C1 segment of cervical spinal cord (tissue), 14 donors: ENCODE measurements at places on chromosomes 16 and 17.

- no peak for DNase-seq
Measured at GRCh38 chr17:13917634-13918033, 151.7 kb upstream of the COX10 start.

- no peak for DNase-seq
Measured at GRCh38 chr16:57566436-57566835, 24.0 kb downstream of the ADGRG5 start.

- no peak for DNase-seq
Measured at GRCh38 chr16:77383606-77384187, 51.1 kb downstream of the ADAMTS18 start.

GRCh38 chr17:83152227-83152744 is 72.9 kb downstream of the METRNL start:
- DNase-seq, result no peak

DNA sequence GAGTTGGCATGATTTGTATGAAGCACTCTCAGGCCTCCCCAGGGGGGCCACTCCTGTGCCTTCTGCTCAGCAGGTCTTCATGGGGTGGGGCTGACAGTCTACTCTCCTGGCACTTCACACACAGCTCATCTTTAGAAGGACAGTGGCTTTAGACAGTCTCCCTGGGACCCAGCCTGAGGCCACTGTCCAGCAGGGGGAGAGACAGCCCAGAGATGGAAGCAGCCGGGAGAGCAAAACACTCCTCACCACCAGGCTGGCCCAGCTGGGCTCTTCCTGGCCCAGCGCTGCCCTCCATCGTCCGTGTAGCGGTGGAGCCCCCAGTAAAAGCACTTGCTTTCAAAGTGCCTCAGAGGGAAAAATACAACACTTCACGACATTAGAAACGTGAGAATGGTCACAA is 62.0 kb upstream of the CRHR1 start:
- DNase-seq, result peak; percentile 10

DNA sequence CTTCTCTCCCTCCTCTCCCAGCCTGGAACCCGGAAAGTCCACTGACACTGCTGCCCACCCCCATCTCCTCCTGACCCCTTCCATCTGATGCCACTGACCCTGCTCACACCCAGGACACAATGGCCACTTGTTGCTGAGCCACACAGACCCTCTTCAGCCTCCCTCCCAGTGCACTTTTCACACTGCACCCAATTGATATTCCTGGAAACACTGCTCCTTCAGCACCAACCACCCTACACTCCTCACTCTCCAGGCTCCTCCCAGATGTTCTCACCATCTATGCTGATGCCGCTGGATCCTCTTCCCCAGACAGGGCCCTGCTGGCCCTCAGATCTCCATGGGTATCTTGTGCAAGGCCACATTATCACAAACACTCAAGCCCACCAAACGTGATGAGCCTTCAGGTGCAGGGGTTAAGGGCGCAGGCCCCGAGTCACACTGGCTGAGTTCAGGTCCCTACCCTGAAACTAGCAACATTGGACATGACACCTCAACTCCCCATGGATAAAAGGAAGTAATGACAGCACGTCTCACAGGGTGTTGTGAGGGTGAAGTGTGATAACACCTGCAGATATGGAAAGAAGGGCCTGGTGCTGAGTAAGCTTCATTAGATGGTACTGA is 238.1 kb downstream of the ZNF423 start:
- DNase-seq, result no peak

- DNase-seq, result no peak
Measured at GRCh38 chr17:35377068-35377467, 3.6 kb upstream of the SLFN11 start.

- DNase-seq, result no peak
Measured at GRCh38 chr16:3576211-3576610, 992 bp downstream of the NLRC3 start.

DNA sequence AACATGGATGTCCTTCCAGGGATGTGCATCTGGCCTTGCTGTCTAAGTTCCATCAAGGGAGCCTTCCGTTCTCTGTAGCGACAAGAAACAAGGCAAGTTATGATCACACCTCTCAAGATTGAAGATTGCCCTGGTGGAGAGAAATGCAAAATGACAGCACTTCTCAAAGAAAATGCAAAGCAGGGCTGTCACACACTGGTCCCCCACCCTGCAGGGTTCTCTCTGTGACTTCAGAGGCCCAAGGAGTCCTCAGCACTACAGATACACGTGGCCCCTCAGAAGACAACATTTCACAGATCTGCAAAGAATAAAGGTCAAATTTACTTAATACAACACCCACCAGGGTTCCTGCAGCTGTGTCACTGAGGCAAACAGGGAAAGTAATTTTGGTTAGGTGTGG is 60.7 kb upstream of the TEX2 start:
- DNase-seq, result no peak

DNA sequence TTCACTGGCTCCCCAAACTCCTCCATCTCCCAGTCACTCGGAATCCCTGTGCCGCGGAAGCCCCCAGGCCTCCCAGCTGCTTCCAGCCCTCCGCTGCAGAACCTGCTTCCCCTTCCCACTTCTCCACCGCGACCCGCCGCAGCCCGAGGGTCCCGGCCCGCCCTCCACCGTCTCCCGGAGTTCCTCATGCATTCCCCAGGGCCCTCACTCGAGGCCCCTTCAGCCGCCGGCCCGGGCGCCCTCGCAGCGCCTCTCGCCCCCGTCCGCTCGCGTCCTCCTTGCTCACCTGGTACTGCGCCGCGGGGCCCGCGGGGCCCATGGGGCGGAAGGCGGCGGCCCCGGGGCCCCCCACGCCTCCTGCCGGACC is 329 bp downstream of the SMARCD2 start:
- DNase-seq, result peak; percentile 46

- DNase-seq, result no peak
Measured at GRCh38 chr17:49210158-49211029, at the start of the genes ABI3 and GNGT2. ABI3 (plus strand) TSS chr17:49210707; CDS start chr17:49210725, 18 bp downstream. GNGT2 (minus strand) TSS chr17:49210574; CDS start chr17:49207422, 3,152 bp downstream.

DNA sequence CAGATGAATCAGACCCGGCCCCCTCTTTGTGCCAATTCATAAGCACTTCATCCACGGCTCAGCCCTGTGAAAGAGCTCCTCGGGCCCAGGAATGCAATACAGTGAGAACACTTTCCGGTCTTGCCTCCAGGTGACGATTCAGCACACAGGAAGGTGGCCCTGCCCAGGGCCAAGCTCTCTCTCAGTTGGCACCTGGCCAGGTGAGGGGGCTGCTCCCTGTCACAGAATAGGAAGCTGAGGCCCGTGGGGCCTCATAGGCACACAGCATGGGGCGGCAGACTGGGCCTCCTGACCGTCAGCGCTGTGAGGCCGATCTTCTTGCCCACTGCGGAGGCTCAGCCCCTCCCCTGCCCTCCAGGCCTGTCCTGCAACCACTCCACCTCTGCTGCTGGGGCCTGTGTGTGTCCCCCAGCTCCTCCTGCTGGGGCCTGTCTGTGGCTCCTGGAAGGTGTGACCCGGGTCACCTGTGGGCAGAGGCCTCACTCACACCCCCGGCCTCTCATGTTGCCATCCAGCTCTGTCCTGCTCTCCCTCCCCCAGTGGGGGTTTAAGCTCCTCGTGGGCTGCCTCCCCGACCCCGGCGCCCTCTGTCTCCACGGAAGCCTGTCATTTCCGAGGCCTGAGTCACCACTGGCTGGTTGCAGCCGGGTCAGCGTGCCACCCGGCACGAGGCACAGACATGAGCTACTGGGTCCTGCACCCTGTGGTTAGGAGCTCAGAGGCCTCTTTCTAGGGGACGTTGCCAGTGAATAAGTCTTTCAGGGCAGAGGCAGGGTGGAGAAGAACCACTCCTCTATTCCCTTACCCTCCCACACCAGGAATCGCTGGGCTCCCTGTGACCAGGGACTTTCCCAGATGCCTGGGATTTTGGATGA is 114.4 kb downstream of the SEC14L1 start:
- no peak for DNase-seq

DNA sequence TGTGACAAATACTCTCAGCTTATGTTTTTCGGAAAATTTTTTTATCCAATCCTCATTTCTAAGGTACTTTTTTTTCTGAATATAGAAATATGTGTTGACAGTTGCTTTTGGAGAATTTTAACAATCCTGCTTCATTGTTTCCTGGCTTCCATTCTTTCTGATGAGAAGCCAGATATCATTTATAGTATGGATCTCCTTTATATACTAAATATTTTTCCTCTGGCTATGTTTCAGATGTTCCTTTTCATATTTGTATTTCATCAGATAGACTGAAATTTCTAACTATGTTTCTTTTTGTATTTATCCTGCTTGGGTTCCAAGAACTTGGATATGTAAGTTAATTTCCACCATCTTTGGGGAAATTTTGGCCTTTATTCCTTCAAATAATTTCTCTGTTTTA is 138.9 kb upstream of the CDH11 start:
- DNase-seq, result no peak

DNA sequence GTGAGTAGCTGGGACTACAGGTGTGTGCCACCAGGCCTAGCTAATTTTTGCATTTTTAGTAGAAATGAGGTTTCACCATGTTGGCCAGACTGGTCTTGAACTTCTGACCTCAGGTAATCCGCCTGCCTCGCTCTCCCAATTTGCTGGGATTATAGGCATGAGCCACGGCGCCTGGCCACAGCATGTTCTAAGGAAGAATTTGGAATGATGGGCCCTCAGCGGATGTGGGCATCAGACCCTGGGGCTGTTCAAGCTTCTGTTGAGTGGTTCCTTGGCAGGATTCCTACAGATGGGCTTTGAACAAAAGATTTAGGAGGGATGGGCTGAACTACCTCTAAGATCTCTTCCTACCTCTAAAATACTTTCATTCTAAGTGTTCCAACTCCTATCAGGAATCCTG is 4.1 kb downstream of the PRPSAP2 start:
- DNase-seq, result no peak

DNA sequence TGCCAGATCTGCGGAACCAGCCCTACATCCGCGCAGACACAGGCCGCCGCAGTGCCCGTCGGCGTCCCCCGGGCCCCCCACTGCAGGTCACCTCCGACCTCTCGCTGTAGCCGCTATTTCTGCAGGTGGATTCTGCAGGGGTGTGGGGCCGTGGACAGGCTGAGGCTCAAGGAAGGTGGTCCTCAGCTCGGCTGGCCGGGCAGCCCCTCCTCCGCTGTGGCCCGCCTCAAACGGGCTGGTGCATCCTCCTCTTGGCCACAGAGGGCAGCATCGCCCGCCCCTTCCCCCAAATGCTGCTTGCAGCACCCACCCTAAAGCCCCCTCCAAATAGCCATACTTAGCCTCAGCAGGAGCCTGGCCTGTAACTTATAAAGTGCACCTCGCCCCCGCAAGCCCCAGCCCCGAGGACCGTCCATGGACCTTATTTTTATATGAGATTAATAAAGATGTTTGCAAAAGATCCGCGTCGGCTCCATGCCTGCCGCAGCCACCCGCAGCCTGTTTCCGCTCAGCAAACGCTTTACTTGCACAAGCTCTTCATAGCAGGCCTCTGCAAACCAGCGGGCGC is 14.9 kb downstream of the SPATA32 start:
- no peak for DNase-seq

DNA sequence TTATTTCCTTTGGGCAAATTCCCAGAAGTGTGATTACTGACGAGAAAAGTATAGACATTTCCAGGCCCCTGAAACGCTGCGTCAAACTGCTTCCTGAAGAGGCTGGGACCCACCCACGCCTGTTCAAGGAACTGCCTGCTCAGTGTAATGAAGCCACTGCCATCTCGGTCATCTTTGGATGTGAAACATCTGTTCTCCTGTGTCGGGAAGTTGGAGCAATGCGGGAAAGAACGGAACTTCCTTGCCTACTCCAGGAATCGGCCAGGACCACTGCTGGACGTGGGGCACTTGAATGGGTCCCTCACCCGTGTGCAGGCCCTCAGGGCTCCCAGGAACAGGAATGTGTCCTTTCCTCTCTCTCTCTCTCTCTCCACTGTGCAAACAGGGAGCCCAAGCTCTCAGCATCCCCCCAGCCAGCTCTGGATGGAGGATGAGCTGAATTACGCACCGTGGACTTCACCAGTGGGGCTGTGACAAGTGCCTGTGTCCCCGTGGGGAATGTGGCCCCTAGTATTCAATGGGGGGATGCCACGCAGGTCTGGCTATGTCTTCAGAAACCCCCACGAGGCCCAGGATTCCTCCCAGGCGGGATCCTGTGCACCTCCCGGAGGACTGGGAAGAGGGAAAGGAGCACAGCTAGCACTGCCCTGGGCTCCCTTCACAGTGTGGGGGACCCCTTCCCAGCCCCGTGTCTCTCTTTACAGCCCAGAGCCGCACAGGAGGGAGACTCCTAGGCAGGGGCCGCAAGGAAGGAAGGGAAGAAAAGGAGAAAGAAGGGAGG is 18.3 kb upstream of the LITAF start:
- no peak for DNase-seq

- DNase-seq, result no peak
Measured at GRCh38 chr16:80226499-80226898, 314.3 kb upstream of the DYNLRB2 start.

GRCh38 chr16:80996688-80997138 is 10.0 kb downstream of the CMC2 start:
- DNase-seq, result no peak

- peak; percentile 34 for DNase-seq
Measured at GRCh38 chr17:3529817-3530741, 27.5 kb downstream of the TRPV3 start.

DNA sequence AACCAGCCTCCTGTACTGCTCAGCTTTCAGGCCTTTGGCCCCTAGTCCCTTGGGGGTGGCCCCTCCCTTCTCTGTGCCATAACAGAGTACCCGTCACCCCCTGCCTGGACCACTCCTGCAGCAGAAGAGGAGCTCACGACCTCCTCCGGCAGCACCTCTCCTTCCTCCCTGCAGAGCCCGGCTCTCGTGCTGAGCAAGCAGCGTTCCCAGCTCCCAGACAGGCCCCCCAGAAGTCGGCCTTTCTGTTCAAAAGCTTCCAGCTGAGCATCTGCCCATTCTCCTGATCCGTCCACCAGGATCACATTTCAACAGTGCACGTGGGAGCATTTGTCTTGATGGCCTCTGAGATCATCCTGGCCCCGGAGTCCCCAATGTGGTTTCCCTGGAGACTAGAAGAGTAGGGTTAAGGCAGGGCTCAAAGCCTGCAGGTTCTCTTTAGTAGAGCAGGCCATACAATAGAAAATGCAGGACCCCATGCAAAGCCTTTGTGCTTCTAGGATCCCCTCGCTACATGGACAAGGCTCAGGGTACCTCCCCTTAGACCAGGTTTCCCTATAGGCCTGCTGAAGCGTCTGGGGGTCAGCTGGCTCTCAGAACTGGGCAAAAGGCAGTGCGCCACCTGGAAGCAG is 35.6 kb downstream of the NLRC3 start:
- no peak for DNase-seq
